ENCODE measurements at places on chromosomes 5 and 9. TPM values are rescaled to one million over a fixed set of nuclear protein-coding genes. Genes with fewer than 3 reads are reported as not detected.
A peak's percentile ranks its signal among the peaks of the same experiment; 100 is the strongest.

GRCh38 chr5:16980983-16981382 is 44.9 kb upstream of the MYO10 start:
- peak; percentile 57 for DNase-seq

ADAMTSL1 gene
- 10.0 TPM for total RNA-seq

DNA sequence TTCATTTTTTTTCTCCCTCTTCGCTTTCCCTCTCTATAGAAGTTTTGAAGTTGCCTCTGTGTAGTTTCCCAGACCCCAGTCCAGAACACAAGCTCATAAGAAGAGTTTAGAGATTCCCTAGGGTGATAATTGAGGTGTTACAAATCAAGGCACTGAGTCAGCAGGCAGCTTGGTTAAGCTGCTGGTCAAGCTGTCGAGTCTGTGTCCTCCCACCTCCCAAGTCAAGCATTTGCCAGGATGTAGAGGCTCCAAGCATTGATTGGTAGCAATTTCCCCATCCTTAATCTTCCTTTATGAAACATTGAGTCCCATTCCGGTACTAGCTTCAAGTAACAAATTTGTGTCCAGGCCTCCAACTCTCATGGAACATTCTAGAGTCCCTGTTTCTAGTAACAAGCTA is 47.5 kb upstream of the SLC1A1 start:
- no peak for DNase-seq

GRCh38 chr9:113461285-113461684 is 2.2 kb upstream of the RGS3 start:
- DNase-seq, result no peak

GRCh38 chr9:16602494-16602893 is 268.0 kb downstream of the BNC2 start:
- no peak for DNase-seq

GRCh38 chr5:131209506-131210150 is 38.9 kb downstream of the LYRM7 start:
- DNase-seq, result no peak

DNA sequence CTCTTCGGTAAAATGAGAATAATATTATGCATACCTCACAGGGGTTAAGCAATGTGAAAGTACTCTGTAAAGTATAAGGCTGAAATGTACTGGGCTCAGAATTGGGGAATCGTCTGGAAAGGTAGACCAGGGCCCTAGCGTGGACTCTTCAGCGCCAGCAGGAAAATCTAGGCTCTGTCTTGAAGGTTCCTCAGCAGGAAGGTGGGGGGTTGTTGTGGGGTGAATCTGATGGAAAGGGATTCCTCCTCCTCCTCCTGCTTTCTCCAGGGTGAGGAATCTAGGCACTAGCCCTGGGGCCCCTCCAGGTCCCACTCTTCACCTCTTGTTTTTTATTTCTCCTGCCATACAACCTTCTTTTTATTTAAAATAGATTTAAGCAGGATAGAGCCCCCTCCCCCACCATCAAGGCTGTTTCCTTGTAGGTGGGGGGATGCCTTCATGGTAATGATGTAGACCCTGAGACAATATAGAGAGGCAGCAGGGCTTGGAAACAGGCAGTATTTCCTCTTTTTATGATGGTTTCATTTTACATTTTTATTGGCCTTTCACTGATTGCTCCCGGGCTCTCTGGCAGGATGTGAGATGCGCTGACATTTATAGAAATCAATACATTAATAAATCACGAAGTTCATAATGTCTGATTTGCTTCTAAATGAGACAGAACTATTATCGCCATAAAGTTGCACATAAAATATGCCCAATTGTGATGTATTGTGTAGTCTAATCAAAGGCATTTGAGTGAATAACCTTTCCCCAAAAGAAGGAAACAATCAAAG is 78.9 kb upstream of the GABRP start:
- no peak for DNase-seq

IL33 gene
- 7.3 TPM for total RNA-seq

- no peak for DNase-seq
Measured at GRCh38 chr5:169260896-169261569, 39.9 kb downstream of the SLIT3 start.

SOHLH1 gene
- not detected for total RNA-seq

All from fibroblast of villous mesenchyme (primary cell).